ENCODE measurements at places on chromosomes 1 and 21.

- no peak for DNase-seq
Measured at GRCh38 chr1:17573518-17574041, 34.1 kb downstream of the ARHGEF10L start.

DNA sequence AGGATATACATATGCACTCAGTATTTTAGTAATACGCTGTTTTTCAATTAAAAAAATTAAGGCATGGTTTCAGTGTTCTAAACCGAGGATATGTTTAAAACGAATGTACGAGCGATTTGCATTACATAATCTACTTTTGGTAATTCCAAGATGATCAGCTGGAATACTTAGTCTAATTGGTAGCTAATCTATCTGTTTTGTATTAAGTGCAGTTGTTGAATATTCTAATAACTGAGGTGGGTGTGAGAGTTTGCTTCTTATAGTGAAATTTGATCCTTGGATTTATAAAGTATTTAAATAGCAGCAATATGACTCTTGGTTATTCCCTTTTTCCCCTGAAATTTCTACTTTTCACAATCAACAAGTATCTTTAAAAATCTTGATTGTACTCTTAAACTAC lies 1.3 kb downstream of the RNF2 start:
- no peak for DNase-seq

- DNase-seq = no peak
Measured at GRCh38 chr1:20141466-20141865, 2.3 kb downstream of the PLA2G2F start.

GRCh38 chr1:4081806-4082711 lies 182.0 kb upstream of the C1orf174 start:
- DNase-seq = no peak

DNA sequence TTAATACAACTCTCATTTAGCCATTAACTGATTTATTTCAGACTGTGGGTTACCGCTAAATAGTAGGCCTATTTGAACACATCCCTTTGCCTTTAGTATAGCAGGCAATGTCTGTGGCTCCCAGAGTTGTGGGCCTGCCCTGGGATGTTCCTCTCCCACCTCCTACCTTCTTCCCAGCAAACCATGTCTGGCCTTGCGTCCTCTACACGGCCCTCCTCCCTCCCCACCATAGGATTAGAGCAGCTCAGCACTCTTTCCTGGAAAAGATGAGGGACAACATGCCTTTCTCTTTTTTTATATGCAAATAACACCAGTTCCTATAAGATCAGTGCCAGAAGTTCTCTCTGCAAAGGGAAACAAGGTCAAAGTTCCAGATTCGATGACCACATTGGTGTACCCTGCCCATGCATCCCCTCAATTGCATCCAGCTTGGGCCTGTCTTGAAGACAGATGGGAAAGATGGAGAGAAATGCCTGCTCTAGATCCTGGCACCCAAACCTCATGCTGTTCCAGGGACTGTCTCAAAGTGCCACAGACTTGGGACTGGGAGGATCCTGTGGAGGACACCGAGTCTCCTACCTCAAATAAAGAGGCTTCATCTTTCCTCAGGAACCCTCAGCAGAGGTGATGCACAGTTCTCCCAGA lies 57.2 kb downstream of the CD46 start:
- no peak for DNase-seq

DNA sequence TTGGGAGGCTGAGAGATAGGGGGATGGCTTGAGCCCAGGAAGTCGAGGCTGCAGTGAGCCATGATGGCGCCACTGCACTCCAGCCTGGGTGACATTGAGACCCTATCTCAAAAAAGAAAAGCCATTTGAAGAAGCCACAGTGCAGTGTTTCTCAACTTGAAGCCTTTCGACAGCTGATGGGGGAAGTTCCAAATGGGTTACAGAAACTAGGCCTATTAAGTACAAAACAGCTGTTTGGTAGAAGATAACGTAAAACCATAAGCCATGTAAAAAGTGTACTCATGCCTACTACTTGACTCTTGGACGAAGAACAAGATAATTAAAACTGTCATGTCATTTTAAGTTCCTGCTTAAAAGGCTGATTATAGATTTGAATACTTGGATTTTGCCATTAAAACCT lies 16.6 kb downstream of the COPA start:
- DNase-seq = no peak

DNA sequence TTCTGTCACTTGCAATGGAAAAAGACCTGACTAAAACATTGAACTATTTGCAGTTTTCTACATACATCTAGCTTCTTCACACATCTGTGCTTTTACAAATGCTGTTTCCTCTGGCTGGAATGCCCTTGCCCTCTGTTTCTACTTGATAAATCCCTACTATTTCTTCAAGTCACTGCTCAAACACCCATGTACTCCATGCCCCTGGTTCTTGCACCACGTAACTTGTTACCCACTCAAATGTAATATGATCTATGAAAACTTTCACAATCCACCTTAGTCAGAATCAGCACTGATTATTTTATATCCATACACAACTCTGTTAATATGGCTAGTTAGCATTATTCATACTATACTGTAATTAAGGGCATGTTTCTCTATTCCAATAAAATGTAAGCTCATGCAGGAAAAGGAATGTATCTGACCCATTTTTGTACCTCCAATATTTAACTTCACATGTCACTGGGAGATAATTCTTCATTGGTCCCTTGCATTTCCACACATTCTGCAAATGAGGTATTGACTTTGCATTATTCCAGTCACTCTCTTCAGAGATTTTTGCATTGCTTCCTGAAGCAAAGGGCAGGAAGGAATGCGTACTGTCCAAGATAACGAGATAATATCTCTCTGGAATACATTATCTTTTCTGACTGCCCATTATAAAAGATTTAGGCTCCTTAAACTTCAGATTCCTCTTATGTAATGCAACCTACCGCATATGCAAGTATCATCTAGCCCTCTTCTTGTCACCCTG lies 158.3 kb downstream of the COL24A1 start:
- DNase-seq = no peak

- no peak for DNase-seq
Measured at GRCh38 chr1:175054736-175055135, 12.9 kb upstream of the TNN start.

GRCh38 chr1:235945775-235946570 lies 79.3 kb upstream of the LYST start:
- DNase-seq = no peak

DNA sequence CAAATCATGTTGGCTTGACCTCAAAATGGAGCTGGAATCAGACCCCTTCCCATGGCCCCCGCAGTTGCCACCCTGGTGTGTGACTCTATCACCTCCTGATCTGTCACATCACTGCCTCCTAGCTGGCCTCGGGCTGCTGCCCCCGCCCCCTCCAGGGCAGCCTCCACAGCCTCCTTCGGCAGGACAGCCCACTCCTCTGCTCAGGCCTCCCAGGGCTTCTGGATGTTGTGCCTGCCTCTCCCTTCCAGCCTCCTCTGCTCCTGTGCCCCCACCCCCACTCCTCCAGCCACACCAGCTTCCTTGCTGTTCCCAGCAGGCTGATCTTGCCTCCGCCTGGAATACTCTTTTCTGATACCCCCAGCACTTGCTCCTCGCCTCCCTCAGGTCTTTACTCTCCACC lies 134.4 kb upstream of the EDN2 start:
- DNase-seq = no peak

DNA sequence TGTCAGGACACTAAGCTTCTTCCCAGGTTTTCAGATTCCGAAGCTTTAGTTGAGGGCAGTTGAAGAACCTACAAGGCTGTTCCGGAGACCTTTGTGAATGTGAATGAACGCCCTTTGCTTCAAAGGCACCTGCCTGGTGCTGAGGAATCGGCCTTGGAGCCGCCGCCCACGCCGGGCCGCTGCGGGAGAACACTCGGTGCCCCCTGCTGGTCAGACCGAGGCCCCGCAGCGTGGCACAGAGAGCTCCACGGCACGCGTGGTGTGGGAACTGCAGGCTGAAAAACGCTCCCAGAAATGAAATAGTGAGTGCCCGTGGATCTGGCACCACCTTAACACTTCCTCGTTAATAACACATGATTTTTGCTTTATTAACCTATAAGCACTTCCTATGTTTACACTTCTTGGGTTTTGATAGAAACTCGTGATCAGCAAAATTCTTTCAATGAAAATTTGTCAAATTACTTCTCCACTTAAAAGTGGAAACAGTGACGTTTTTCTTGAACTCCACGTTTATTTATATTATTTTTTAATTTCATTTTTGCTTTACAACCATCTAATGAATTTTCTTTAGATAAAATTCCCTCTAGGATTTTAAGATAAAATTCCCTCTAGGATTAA lies 460.6 kb downstream of the DSCAM start:
- no peak for DNase-seq

DNA sequence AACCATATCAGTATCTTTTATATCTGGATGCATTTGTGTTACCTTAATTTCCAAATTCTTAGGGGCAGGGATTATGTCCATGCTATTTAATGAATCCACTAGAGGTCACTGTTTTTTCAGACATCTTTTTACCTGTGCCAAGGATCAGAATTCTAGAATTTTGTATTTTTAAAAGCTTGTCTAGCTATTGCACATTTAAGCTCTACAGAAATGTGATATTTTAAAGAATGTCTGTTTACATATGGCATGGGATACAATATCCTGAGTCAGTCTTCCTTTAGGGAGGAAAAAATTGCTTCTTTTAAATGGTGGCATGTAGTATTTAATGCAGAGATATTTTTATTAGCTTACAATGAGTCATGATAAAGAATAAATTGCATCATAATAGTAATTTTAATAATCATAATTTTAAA lies 11.3 kb downstream of the RPAP2 start:
- DNase-seq = no peak

- DNase-seq = no peak
Measured at GRCh38 chr1:182829285-182829932, 9.7 kb upstream of the DHX9 start.

GRCh38 chr1:166974647-166975345 lies 544 bp downstream of the ILDR2 start:
- no peak for DNase-seq

DNA sequence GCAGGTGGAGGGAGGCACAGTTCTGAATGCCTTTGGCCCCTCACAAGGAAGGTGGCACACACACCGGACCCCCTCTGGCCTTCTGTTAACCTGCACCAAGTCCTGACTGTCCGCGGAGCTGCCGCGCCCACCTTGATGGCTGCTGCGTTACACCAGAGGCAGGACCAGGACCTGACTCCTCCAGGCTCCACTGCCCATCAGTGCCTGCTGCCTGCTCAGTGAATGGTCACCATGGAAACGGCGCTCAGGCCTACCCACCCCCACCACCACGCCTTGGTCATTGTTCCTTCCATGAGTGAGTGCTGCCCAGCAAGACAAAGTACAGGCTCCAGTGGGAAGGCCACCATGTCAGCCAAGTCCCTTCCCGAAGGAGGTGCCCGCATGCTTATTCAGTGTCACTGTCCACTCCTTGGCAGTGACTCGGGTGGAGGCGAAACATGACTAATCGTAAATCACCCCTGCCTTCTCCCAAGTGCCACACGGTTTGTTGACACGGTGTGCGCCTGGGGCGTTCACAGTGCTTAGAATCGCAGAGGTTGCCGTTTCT lies 57.3 kb downstream of the SLC37A1 start:
- DNase-seq = no peak

GRCh38 chr1:157993147-157993917 lies at the start of gene KIRREL1:
TSS of gene KIRREL1 (plus strand) at chr1:157993645. CDS start at chr1:157993677, 32 bp downstream.
- no peak for DNase-seq

GRCh38 chr1:18929686-18930085 lies 26.8 kb downstream of the IFFO2 start:
- DNase-seq = no peak

DNA sequence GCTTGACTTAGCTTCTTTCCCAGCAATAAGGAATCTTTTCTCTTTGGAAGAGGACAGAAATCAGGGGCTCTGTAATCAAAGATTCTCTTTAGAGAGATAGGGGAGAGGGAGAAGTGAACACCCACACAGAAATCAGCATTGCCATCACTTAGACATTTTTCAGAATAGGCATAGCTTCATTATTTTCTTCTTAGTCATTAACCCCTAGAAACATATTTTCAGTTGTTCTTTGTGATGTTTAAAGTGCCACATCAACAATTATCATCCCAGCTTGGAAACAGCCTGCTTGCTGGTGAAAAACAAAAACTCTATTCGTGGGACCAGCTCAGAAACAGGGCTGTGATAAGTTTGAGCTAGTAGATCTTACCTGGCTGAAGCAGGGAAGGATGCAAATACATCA lies 88.3 kb upstream of the SLC44A3 start:
- DNase-seq = no peak

DNA sequence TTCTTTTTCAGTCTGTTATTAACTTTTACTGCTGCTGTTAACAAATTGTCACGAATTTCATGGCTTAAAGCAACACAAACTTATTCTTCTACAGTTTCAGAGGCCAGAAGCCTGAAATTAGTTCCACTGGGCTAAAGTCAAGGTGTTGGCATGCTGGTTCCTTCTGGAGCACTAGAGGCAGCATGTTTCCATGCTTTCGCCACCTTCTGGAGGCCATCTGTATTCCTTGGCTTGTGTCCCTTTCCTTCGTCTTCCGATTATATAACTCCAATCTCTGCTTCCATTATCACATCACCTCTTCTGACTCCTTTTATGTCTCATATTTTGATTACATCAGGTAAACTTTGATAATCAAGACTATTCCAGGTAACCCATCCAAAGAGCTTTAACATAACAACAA lies 1742.1 kb downstream of the BRINP3 start:
- DNase-seq = no peak

GRCh38 chr1:159088050-159088449 lies 11.5 kb upstream of the AIM2 start:
- no peak for DNase-seq

DNA sequence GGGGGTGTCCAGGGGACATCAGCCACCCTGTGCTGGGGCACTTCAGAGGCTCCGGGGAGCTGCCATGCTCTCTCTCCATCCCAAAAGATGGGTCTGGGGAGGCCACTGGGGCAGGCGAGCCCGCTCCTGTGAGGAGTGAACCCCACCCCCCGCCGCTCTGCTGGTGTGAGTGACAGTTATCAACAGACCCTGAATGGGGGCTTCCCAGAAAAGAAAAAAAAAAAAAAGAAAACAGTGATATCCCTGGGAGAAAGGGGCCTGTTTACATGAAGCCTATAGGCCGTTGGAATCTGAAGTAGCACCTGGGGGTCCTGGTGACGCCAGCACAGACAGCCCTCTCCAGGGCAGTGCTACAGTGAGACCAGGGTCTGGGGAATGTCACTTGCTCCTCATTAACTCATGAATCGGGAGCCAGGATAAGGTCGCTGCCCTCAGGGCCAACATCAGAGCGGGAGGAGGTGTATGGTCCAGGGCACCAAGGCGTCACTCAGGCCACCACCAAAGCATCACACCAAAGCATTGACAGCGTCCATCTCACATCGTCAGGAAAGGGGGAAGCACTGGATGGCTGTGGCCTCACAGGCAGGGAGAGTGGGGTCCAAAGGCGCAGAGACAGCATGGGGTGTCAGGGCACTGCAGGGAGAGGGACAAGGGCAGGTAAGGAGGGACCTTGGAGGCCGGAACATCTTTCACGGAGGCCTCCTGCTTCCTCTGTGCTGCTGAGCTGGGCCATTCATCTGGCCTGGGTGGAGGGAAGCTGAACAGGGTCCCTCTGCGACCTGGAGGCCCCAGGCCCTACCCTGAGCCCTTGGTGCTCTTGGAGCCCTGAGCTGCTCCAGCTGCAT lies 8.4 kb upstream of the NPHP4 start:
- no peak for DNase-seq
